T-helper 1 cell (primary cell): ENCODE measurements at places on chromosomes 3 and 15.

DNA sequence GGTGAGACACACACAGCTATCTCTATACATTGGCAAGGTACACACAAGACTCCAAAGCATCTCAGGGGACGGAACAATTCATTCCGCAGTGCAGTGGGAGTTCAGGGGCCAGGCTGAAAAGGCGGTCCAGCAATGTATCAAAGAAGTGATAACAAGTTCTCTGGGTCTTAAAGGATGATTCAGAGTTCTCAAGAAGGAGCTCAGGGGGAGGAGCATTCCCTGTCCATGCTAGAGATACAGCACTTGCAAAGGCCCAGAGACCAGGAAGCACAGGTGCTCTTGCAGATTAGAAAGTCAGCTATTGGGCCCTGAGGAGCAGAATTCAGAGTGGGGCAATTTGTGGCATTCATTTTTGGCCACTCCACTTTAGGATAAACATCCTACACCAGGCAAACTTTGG, 34.9 kb downstream of the MECOM start:
- DNase-seq: no peak

GRCh38 chr3:185200639-185201038, 47.8 kb upstream of the C3orf70 start:
- no peak for DNase-seq

- DNase-seq: no peak
Measured at GRCh38 chr3:27322634-27323033, 46.5 kb downstream of the NEK10 start.

DNA sequence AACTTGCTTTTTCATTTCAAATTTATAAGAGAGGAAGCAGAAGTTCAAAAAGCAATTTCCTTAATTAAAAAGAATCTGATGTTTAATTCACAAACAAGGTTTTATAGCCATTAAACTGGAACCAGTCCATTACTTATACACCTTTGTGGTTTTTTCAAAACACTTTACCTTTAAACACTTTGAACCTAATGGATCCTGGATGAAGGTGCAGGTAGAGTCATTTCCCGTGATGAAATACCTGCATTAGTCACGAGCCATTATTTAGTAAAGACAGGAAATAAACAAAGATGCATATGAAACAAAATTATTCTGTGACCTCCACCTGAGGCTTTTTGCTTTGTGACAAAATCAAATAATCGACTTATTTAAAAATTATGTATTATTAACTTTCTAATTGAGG, 341.7 kb upstream of the UBE2E2 start:
- no peak for DNase-seq

GRCh38 chr15:90571063-90571541, 41.4 kb downstream of the CRTC3 start:
- DNase-seq: no peak
